ENCODE measurements at places on chromosomes 2 and 18. TPM values are rescaled to one million over a fixed set of nuclear protein-coding genes. Genes with fewer than 3 reads are reported as not detected.
A peak's percentile ranks its signal among the peaks of the same experiment; 100 is the strongest.

The CFAP221 gene
- 8.1 TPM for total RNA-seq

GRCh38 chr2:15009681-15010080, 377.2 kb downstream of the LRATD1 start:
- no peaks in the 10 kb centered on the region for H3K4me1 ChIP-seq
- H3K4me3 ChIP-seq, result no peak overlapping the region
- no peak for DNase-seq
- no peaks in the 10 kb centered on the region for H3K27me3 ChIP-seq

The UGT1A3 gene
- total RNA-seq, result not detected

GRCh38 chr2:102100371-102101096, 42.0 kb upstream of the IL1R1 start:
- H3K27me3 ChIP-seq, result no peaks in the 10 kb centered on the region
- H3K4me3 ChIP-seq, result no peak overlapping the region
- H3K36me3 ChIP-seq, result no peaks in the 10 kb centered on the region
- peak; percentile 43 for DNase-seq
- peaks cover 36% of the 10 kb centered on the region for H3K4me1 ChIP-seq
- peak overlapping the region; percentile 87 for H3K27ac ChIP-seq

DNA sequence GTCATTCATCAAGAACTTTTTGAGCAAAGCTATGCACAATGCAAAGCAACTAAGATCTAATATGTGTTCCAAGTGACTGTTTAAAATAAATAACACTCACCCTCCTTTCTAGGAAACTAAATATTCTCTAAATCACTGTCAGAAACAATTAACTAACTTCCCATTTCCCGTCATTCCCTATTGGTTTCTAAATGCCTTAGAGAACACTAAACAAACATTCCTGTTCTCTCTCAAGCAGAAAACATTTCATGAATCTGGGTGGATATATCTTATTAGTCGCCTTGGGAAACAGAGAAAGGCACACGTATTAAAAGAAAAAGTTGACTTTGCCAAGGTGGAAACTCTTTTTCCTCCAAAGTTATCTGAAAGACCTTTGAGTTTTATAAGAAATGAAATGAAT, 735.2 kb downstream of the MBD2 start:
- no peaks in the 10 kb centered on the region for H3K27me3 ChIP-seq
- no peaks in the 10 kb centered on the region for H3K4me1 ChIP-seq
- no peak overlapping the region for H3K4me3 ChIP-seq
- no peak for DNase-seq
- no peaks in the 10 kb centered on the region for H3K36me3 ChIP-seq
- no peak overlapping the region for H3K27ac ChIP-seq

DNA sequence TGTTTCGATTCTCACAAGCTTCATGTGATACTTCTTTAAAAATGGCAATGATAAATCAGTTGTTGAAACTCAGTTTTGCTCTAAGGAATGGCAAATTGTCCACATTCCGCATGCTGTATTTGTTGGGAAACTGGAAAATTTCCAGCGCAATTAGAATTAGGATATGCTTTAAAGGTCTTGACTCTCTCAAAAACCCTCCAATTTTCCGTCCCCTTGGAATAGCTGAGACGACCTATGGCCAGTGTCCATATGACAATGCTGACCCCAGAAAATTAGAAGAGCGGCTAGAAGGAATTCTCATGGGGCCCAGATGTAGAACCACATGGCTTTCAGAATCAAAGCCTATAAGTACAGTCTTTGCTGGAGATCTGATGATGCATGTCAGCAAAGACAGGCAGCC, 170.8 kb downstream of the TMEM18 start:
- H3K27me3 ChIP-seq, result peaks cover 4% of the 10 kb centered on the region
- H3K4me1 ChIP-seq, result no peaks in the 10 kb centered on the region
- DNase-seq, result no peak
- H3K36me3 ChIP-seq, result no peaks in the 10 kb centered on the region
- H3K4me3 ChIP-seq, result no peak overlapping the region

The NBAS gene
- 45.8 TPM for total RNA-seq

DNA sequence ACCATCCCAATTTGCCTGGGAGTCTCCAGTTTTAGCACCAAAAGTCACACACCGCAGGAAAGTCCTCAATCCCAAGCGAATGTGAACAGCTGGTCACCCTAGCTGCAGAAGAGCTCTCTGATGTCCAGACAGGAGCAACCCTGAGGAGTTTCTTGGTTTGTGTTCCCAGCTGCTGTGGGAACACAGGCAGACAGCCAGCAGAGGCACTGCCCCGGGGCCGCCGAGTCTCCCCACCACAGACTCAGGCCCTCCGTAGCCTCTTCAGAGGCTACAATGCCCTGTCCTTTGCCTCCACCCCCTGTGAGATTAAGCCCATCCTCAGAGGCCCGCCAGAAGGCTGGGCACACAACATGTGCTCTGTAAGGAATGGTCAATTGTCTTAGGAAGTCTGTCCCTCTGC, 111.5 kb downstream of the TTC32 start:
- H3K4me3 ChIP-seq, result no peak overlapping the region
- no peaks in the 10 kb centered on the region for H3K36me3 ChIP-seq
- no peak overlapping the region for H3K27ac ChIP-seq
- peaks cover 12% of the 10 kb centered on the region for H3K4me1 ChIP-seq

- no peak overlapping the region for H3K4me3 ChIP-seq
- peaks cover 4% of the 10 kb centered on the region for H3K4me1 ChIP-seq
- DNase-seq, result no peak
Observed at GRCh38 chr2:172251231-172251630, 148.5 kb upstream of the DLX2 start.

- H3K4me3 ChIP-seq, result no peak overlapping the region
- no peaks in the 10 kb centered on the region for H3K36me3 ChIP-seq
- H3K27ac ChIP-seq, result peak overlapping the region; percentile 73
- peaks cover 33% of the 10 kb centered on the region for H3K4me1 ChIP-seq
Observed at GRCh38 chr18:23105581-23106219, 29.6 kb upstream of the CABLES1 start.

DNA sequence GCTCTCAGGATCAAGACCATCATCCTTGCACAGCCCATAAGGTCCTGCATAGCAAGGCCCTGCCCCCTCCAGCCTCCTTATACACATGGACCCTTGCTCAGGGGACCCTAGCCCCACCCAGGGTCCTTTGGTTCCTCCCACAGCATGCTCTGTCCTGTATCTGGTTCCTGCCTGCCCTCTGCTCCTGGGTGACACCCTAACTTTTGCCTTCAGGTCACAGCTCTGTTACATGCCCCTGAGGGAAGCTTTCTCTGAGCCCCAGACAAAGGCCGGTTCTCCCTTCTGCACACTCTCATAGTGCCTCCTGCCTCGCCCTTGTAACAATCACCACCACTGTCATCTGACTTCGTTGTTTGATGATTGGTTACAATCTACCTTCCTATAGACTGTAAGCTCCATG, 204.8 kb downstream of the SMAD2 start:
- DNase-seq, result no peak
- no peak overlapping the region for H3K27ac ChIP-seq
- H3K4me3 ChIP-seq, result no peak overlapping the region
- H3K4me1 ChIP-seq, result no peaks in the 10 kb centered on the region
- H3K36me3 ChIP-seq, result no peaks in the 10 kb centered on the region
- H3K27me3 ChIP-seq, result no peaks in the 10 kb centered on the region

DNA sequence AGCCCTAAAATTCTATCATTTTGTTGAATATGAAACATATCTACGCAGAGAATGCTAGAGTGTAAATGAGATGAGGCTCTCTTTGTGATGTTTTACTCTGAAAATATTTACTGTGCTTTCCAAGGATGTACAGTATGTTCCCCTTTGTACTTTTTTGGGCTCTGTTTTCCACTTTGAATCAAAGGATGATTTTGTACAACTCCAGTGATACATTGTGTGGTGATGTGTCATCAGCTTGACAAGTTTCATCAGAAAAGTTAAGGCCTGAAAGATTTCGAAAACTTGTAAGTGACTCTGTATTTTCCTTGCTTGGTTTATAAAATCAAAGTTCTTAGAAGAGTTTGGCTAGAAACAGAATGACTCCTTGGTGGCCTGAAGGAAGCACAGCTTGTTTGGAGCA, 206.3 kb downstream of the LTBP1 start:
- H3K4me3 ChIP-seq, result no peak overlapping the region
- H3K4me1 ChIP-seq, result no peaks in the 10 kb centered on the region
- H3K36me3 ChIP-seq, result no peaks in the 10 kb centered on the region
- H3K27ac ChIP-seq, result no peak overlapping the region
- DNase-seq, result no peak

The IL1B gene
- 1.1 TPM for total RNA-seq

The FN1 gene
- total RNA-seq, result 2,129 TPM

Measured in hepatocyte (in vitro differentiated cells).